Heart left ventricle (tissue), 16 donors: ENCODE measurements at places on chromosomes 2 and 18.
A peak's percentile ranks its signal among the peaks of the same experiment; 100 is the strongest.

GRCh38 chr2:20135631-20136050 is 84.2 kb upstream of the LAPTM4A start:
- DNase-seq, result peak; percentile 44

DNA sequence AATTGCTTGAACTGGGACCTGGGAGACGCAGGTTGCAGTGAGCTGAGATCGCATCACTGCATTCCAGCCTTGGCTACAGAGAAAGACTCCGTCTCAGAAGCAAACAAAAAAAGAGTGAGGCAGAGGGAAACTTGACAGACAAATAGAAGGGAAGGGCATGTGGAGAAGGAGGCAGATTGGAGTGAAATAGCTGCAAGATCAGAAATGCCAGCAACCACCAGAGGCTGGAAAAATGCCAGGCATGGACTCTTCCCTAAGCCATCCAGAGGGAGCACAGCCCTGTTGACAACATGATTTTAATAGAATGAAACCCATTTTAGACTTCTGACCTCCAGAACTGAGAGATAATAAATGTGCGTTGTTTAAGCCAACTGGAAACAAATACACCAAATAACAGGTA is 447.2 kb upstream of the SPHKAP start:
- no peak for DNase-seq

DNA sequence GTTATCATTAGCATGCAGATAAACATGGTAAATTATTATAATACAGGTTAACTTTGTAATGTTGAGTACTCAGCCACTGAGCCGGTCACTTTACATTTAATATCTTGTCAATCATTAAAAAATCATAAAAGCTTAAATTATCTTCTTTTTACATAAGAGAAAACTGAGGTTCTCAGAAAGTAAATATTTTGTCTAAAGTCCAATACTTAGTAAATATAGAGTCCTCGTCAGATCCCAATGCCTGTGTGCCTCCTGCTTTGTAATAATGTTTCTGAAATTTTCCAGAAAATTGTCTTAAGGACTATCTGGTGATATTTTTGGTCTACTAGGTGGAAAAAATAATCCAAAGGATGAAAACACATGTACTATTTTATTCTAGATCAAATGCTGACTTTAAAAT is 116.3 kb upstream of the WDSUB1 start:
- no peak for DNase-seq

DNA sequence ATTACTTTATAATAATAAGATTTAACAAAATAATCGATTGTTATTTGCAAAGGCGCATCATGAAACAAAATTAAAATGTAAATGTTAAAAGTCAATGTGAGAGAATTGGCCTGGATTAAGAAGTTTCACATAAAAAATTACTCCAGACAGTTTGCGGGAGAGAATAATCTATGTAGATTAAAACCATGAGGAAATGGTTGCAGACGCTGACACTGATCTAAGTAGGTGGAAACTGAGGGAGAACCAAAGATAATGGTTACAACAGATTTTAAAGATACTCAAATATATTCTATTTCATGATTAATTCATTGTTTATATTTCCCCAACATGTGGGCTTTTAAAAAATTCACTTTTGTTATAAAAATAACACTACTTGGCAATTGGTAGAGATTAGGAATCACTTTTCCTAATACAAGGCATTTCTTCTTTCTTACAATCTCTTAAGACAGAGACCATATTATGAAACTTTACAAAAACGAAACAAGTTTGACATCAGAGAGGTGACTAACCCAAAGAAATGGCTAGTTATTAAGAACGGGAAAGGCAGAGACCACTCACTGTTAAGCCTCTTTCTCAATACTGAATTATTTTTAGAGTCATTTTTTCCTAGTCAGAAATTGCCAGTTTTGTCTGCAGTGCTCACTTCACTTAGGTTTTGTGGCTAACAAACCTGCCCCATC is 1.6 kb downstream of the KANSL1L start:
- DNase-seq, result no peak
